H9 (cell line): ENCODE measurements at places on chromosomes 6 and 20. TPM values are rescaled to one million over a fixed set of nuclear protein-coding genes. Genes with fewer than 3 reads are reported as not detected.

DNA sequence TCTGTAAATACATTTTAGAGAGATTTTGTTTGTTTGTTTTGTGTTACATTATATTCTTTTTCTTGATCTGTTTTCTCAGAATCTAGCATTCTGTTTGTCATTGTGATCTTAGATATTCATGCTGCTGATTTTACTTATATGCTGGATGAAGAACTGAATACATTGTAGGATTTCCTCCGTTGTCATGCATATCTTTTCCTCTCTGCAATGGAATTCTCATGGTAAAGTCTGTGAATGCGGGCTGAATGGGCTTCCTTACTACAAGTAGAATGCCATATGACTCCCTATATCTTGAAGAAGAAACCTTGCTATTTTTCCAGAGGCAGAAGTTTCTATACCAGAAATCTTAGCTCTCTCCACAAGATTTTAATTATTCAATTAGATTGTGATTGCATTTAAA is 2.4 kb upstream of the DEFB114 start:
- DNase-seq, result no peak

DNA sequence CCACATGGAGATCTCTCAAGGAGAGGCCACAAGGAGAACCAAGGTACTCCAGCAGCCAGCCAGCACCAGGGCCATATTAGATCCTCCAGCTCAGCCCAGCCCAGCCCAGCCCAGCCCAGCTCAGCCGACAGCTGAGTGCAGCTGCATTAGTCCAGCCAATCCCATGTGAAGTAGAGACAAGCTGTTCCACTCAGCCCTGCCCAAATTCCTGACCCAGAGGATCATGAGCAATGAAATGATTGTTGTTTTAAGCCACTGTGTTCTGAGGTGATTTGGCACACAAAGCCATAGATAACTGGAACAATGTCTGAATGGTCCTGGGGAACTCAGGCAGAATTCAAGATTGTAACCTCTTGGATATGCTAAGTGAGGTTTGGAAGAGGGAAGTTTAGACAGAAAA is 59.5 kb upstream of the BMP2 start:
- DNase-seq, result no peak

GRCh38 chr6:39594285-39594684 is 130.9 kb downstream of the KIF6 start:
- no peak for DNase-seq

- no peak for DNase-seq
Measured at GRCh38 chr6:15871276-15871675, 208.4 kb upstream of the DTNBP1 start.

- DNase-seq, result no peak
Measured at GRCh38 chr6:47934023-47934422, 152.2 kb downstream of the OPN5 start.

GRCh38 chr6:88492241-88492640 is 326.1 kb upstream of the CNR1 start:
- DNase-seq, result no peak

DNA sequence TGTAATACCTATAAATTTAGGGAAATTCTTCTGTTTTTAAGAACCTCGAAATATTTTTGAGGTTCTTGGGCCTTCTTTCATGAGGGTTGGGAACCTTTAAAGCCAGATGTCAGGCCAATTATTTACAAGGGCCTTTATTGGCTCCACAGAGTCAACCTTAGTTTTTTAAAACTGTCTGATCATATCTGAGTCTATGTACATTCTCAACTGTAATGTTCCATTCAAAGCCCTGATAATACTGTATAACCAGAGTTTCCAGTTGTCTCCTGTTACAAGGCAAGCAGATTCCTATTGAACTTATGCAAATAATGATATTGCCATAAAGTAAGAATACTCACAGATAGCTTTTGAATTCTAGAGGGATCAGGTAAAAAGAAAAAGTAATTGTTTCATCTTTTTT is 545.5 kb downstream of the EPM2A start:
- DNase-seq, result no peak

DNA sequence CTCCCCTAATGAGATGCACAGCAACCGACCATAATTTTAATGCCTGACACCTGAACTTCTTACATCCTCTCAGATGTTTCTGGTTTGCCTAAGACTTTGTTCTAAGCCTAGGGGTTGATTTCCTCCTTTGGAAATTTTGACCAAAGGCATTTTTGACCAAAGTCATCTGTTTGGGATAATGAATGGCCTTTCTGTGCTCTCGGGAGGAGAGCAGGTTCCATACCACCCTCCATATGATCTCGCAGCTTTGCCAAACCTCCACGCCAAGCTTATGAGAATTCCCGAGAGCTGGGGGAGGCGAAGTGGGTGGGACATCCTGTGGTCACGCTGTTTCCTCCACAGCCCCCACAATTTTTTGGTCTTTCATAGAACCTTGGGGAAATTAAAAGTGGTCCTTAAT is 91.7 kb downstream of the SCML4 start:
- DNase-seq, result no peak

DNA sequence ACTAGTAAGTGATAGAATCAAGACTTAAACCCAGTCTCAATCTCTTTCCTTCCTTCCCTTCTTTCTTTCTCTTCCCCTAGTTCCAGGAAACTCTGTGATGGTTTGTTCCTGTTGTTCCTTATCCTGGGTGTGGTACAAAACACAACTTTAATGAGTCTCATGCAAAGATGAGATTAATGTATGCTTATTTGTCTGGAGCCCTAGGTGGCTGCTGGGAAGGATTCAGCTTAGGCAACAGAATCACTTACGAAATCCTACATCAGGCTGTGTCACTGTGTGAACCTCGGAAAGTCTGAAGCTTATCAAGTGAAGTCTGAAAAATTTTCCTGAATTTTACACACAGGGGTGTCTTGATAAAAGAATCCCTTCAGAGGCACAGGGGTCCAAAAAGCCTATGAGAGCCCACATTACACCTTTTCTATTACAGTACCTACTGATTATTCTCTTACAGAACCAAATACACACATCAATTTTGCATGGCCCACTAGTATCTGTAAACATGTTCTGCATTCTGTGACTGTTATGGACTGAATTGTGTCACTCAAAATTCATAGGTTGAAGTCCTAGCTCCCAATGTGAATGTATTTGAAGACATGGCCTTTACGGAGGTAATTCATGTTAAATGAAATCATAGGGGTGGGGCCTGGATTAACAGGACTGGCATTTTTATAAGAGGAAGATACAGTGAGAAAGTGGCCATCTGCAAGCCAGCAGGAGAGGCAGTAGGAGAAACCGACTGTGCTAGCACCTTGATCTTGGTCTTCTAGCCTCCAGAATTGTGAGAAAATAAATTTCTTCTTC is 144.7 kb downstream of the MYB start:
- DNase-seq, result no peak

Gene EYA4
- 0.26 TPM in 1 of 2 replicates, not detected in the other for total RNA-seq

Gene INSM1
- total RNA-seq, result 0.81 and 0.83 TPM in 2 replicates

Gene OPRM1
- not detected in 2 replicates for total RNA-seq

Gene FAM209B
- total RNA-seq, result 0.33 and 0.92 TPM in 2 replicates
